RPMI7951 (cell line): ENCODE measurements at places on chromosomes 3 and 15.
A peak's percentile ranks its signal among the peaks of the same experiment; 100 is the strongest.

DNA sequence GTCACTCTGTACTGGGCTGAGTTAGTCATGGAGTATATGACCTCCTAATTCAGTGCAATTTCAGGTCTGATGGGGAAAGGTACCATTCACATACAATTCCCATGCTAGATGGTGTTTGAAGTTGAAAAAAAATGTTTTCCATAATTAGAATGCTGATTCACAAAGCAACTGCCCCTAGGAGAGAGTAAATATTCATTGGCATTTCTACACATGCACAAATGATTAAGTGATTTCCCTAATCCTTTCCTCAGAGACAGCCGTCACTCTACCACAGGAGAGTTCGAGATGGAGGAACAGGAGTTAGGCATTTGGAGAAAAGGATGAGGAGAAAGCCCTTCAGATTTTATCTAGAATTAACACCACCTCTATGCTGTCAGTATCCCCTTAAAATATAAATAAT is 32.5 kb downstream of the GADL1 start:
- no peak for DNase-seq

- peak; percentile 82 for DNase-seq
These were observed 72.5 kb downstream of the SNTN start for GRCh38 chr3:63724987-63725386.

DNA sequence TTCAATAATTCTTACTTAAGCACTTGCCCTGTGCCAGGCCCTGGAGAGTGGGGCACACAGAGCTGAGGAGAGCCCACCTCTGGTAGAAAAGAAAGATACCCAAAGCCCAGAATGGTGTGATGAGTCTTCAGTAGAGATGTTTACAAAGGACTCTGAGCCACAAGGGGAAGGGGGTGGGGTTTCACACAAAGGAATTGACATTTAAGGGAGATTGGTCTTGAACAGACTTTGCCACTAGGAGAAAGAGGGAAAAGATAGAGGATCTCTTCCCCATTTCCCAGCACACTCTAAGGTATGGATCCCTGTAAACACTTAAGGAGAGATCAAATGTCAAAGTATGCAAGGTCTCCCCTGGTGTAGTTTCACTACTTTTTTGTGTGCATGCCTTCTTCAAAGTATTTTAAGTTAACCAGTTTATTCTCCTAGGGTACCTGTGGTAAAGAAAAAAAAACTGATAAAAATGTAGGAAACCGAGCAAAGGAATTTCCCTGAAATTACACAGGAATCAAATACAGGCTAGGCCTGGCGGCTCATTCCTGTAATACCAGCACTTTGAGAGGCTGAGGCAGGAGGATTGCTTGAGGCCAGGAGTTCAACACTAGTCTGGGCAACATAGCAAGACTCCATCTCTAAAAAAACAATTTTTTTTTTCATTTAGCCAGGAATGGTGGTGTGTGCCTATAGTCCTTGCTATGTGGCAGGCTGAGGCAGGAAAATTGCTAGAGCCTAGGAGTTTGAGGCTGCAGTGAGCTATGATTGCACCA is 117.6 kb upstream of the SKOR1 start:
- DNase-seq = no peak

GRCh38 chr3:43752905-43753304 is 62.2 kb downstream of the ABHD5 start:
- DNase-seq = no peak

DNA sequence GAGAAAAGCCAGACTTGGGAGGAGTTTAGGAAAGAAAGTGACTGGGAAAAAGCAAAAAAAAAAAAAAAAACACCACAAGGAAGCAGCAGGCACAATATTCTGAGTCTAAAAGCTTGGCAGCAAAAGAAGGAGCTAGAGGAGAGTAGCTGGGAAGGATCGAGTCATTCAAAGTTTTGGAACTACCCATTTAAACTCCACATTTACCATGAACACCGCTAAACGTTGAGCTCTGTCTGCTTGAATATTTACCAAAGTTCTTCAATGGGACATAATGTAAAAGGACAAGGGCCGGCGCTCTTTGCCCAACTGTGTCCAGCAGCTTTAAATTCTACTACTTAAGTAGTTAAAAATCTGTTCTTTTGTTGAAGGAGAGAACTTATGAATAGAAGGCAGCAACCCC is 481.9 kb downstream of the FOXP1 start:
- no peak for DNase-seq

- peak; percentile 83 for DNase-seq
These were observed 15.7 kb downstream of the KCNMB2 start for GRCh38 chr3:178551916-178552321.

DNA sequence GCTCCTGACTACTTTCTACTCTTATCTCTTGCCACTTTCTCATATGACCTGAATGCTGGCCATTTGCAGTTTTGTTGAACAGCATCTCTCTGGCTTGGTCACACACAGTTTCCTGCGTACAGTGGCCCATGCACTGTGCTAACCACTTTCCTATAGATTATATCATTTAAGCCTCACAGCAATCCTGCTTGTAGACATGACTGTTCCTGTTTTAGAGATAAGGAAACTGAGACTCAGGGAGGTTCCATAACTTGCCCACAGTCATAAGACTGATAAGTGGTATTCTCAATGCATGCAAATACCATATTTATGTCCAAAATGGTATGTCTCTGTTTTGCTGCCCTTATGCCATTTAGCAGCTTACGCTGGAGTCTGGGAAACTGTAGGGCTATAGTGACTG is 229.5 kb downstream of the NR1D2 start:
- DNase-seq = no peak

DNA sequence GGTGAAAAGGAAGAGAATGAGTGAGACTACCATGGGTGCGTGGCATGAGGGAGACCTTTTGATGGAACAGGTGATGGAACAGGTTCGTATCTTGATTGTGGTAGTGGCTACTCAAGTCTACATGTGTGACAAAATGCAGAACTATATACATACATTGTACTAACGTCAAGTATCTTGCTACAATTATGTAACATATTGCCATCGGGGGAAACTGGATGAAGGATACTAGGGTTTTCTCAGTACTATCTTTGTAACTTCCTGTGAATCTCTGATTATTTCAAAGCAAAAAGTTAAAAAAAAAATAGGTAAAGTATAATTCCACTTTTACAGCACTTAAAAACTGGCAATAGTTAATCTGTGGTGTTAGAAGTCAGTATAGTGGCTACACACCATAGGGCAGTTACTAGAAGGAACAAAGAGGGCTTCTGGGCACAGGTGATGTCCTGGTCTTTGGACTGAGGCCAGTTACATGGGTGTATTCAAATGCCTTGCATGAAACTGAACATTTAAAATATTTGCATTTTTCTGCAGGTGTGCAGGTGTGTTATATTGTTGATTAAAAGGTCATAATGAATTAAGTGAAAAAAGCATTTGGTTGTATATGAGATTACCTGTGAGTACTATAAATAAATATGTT is 61.4 kb downstream of the LRRK1 start:
- DNase-seq = no peak

DNA sequence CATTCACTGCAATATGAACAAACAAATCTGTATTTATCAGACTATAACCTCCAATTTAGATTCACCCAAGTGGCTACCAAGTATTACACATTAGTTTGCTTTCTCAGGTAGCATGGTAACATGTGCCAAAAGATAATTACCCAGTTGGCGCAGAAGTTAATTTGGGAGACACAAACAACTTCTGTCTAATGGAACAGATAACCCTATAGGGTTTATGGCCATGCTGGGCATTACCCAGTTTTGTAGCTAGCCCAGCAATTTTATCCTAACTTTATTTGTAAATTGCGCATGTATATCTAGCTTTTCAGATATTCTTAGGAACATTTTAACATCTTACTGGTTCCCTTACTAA is 780 bp downstream of the RPL22L1 start:
- no peak for DNase-seq

DNA sequence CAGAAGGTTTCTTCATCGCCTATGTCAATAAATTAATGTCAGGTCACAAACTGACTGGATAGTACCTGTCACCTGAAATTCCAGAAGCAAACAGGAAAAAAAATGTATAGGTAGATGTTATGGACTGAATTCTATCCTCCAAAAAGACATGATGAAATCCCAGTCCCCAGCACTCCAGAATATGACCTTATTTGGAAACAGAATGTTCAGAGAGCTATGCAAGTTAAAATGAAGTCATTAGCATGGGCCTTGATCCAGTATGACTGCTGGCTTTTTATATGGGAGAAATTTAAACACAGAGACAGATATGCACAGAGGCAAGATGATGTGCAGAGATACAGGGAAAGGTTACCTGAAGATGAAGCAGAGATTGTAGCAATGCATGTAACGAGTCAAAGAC is 953.4 kb downstream of the ZPLD1 start:
- DNase-seq = no peak

DNA sequence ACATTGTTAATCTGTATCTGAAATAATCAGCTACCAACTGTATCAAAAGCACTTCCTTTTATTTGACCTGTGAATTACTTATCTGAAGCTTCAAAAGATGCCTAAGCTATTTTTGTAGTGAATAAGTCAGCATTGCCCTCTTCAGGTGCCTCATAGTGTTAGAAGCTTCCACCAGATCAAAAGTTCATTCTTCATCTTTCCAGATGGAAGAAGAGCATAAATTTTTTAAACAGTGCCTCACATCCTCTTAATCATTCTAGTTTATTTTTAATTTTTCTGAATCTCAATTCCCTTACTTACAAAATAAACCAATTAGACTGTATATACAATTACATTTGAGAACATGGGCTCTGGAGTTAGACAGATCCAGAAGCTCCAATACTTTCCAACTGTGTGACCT is 65.0 kb downstream of the MYO5A start:
- no peak for DNase-seq

DNA sequence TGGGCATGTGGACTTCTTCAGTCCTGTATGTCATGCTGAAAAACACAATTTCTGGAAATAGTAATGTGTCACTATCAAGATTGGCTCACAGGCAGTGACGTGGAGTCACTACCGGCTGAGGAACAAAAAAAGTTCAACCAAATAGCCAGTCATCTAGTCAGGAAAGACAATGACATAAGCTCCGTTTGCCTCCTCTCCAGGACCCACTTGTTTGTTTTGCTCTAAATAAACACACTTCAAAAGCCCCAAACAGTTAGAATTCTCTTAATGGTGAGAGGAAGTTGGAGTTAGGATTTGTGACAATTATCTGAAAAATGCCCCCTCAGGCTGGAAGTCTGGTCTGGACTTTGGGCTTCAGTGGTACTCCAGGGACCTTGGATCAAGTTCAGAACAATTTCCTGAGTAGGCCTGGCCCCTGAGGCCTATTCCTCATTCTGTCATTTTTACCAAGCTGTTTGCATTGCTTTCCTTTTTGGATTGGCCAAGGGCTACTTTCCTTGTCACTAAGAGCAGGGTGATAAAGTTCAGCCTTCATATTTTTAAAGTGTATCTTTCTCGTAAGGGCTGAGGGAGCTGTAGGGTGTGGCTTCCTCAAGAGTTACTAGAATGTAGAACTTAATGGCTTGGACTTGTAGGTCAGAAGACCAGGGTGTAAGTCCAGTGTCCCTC is 98.9 kb downstream of the EOMES start:
- DNase-seq = peak; percentile 76

GRCh38 chr15:92448370-92448769 is 54.7 kb downstream of the ST8SIA2 start:
- no peak for DNase-seq

- no peak for DNase-seq
These were observed 148.7 kb upstream of the TGFBR2 start for GRCh38 chr3:30457726-30458125.

DNA sequence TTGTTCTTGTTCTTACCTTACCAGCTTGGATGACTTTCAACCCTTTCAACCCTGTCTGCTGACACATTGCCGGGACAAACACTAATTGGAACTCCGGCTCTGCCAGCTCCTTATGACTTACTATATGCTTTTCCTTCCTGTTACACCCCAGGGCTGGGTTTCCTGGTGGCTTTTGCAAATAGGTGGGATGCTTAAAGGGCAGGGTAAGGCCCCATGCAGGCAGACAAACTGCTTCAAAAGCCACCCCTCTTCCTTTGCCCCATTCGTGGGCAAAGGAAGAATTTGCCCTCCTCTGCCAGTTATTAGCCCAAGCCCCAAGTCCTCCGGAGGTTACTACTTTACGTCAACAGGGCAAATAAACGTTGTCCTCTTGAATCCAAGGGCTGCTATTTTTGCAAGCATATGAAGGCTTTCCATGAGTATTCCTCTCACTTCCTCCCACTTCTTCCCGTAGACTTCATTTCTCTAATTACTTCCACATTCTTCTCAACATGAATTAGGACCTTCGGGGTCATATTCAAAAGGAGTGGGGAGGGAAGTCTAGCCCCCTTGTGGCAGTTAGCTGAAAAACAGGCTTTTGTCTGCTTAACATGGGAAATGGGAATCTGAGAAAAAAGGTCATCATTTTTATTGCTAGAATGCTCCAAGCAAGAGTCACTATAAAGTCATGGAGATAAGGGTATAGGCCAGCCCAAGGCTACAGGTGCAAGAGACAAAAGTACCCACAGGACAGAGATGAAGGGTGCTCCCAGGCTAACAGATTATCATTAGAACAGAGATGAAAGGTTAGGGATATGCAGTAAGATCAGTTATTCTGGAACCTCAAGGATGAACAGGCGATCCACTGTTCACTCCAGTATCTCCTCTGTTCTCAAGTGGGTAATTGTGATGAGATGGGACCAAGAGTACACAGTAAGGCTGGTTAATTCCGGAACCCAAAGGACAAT is 56.3 kb upstream of the FSTL1 start:
- DNase-seq = peak; percentile 77

DNA sequence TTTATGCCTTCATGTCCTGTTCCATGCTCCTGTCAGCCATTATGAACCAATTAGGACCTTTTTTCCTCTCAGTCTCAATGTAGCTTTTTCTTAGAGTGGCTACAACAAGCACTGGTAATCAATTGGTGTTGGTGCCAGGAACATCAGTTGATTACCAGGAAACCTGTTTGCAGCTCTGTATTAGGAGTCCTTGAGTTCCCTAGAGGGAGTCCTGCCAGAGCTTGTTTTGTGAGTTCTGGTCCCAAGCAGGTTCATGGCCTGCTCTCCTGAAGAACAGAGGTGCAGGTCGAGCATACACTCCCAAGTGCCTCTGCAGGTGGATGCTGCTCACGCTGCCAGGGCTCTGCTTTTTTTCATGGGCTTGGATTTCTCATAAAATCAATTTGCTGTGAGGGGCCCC is 137.9 kb upstream of the PRR23C start:
- no peak for DNase-seq
